Activated naive CD4-positive, alpha-beta T cell treated with anti-CD3 and anti-CD28 coated beads, Interleukin-2, amount 50 U/mL, for 72 hours (primary cell): ENCODE measurements at places on chromosomes 7 and 10.

GRCh38 chr7:23956772-23957576, 247.0 kb downstream of the STK31 start:
- DNase-seq, result no peak

- DNase-seq, result no peak
Measured at GRCh38 chr10:1665021-1665661, 72.2 kb downstream of the ADARB2 start.

DNA sequence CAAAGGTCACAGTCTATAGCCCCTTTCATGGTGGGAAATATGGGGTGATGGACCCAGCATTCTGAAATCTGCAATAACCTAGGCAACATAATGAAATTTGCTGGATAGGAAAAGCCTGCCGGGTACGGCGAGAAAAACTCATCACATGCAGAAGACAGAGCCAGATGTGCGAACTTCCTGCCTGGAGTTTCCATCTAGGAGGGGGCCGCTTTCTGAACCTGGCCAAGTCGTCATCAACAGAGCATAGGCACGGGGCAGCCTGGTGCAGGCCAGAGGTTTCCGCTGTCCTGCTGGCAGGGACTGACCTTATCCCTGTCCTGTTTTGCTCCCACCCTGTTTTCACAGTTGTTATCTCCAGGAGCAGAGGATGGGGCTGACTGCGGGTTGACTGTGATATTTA, 27.4 kb downstream of the CCDC3 start:
- no peak for DNase-seq

- DNase-seq, result no peak
Measured at GRCh38 chr7:103474956-103475355, 28.9 kb upstream of the SLC26A5 start.

- no peak for DNase-seq
Measured at GRCh38 chr10:25895856-25896255, 38.2 kb upstream of the MYO3A start.

GRCh38 chr7:45328403-45328981, 170.9 kb downstream of the RAMP3 start:
- DNase-seq, result no peak
